GM23248 (cell line): ENCODE measurements at places on chromosomes 11 and 22. TPM values are rescaled to one million over a fixed set of nuclear protein-coding genes. Genes with fewer than 3 reads are reported as not detected.

The GRAP2 gene
- not detected in 2 replicates for total RNA-seq

The ARHGAP8 gene
- total RNA-seq: 0.13 and 0.54 TPM in 2 replicates

The VWCE gene
- 0.76 and 1.1 TPM in 2 replicates for total RNA-seq

The SERPING1 gene
- total RNA-seq: 98.0 and 147 TPM in 2 replicates

The ATL3 gene
- total RNA-seq: 199 and 210 TPM in 2 replicates

The PIM3 gene
- 16.2 and 17.3 TPM in 2 replicates for total RNA-seq

The NXPE4 gene
- total RNA-seq: not detected in 2 replicates

The PLAAT2 gene
- total RNA-seq: not detected in 2 replicates

The INPP5J gene
- total RNA-seq: 0.13 TPM in 1 of 2 replicates, not detected in the other

The CNTF gene
- 1.6 and 3.9 TPM in 2 replicates for total RNA-seq

DNA sequence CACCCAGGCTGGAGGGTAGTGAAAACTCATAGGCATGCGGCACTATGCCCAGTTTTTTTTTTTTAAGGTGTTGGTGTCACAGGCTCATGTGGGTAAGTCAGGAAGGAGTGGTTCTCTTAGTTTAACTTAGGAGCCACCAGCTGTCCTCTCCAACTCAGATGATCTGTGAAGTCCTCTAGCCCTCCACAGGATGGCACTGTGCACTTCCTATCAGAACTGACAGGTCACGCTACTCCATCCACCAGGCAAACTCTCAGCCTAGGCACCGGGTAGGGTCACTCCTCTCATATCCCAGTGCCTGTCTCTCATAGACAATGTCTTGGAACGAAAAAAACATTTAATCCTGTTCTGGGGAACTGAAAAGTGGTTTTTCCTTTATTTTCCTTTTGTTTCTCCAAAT, 16.5 kb downstream of the NAP1L4 start:
- H3K27ac ChIP-seq: no peak overlapping the region
- no peak overlapping the region for H3K4me3 ChIP-seq
- no peaks in the 10 kb centered on the region for H3K4me1 ChIP-seq
- no peaks in the 10 kb centered on the region for H3K27me3 ChIP-seq
- H3K36me3 ChIP-seq: peaks cover 61% of the 10 kb centered on the region
- DNase-seq: peak; percentile 54

- DNase-seq: peak; percentile 41
- no peaks in the 10 kb centered on the region for H3K36me3 ChIP-seq
- no peaks in the 10 kb centered on the region for H3K27me3 ChIP-seq
- H3K27ac ChIP-seq: peak overlapping the region; percentile 94
Observed at GRCh38 chr11:12695873-12696272, 21.7 kb downstream of the TEAD1 start.

DNA sequence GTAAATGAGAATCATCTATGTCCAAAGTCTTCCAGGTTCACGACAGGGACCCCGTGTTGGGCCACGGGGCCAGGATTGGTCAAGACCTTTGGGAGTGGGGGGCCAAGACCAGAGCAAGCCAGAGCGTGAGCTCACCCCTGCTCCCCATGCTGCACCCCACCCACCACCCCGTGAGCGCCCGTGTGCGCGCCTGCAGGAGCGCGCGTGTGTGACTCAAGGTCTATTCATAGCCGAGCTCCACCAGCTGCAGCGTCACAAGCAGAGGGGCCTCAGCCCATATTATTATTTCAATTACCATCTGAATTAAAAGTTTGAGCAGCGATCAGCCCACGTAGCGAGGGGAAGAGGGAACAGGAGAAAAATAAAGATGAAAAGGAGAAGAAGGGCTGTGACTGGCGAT, 5.2 kb downstream of the KCNJ4 start:
- no peaks in the 10 kb centered on the region for H3K4me1 ChIP-seq
- H3K36me3 ChIP-seq: no peaks in the 10 kb centered on the region
- H3K27ac ChIP-seq: no peak overlapping the region
- no peak overlapping the region for H3K4me3 ChIP-seq

DNA sequence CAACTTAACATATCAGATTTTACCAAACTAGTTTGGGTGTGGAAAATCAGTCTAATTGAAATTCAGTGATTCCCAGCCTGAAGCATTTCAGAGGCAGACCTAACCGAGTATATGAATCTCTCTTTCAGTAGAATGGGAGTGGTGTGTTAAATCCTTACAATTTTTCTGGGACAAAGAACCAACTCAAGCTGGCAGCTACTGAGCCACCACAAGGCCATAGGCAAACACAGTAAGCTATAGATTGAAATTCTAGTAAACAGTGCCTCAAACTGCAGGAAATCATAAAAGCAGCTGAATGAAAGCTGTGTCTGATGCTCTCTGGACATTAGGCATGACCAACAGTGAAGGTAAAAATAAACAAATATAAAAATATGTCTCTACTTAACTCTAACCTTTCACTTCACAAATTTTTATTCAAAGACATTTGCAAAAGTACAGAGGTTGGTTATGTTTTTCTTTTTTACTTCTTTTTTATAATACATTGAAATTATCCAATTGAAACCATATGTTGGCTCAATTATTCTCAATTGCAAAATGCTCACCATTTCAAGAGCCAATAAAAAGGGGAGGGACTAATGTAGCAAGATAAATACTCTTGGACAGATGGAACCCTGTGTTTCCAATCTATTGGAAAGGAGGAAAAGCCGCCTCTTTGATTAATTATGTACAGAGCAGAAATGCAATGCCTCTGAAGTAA, 35.8 kb upstream of the FIBIN start:
- DNase-seq: no peak
- peaks cover 13% of the 10 kb centered on the region for H3K4me1 ChIP-seq
- H3K27me3 ChIP-seq: no peaks in the 10 kb centered on the region
- no peak overlapping the region for H3K27ac ChIP-seq
- H3K36me3 ChIP-seq: no peaks in the 10 kb centered on the region

GRCh38 chr11:36454941-36455631, 55.0 kb downstream of the TRAF6 start:
- no peaks in the 10 kb centered on the region for H3K27me3 ChIP-seq

- no peaks in the 10 kb centered on the region for H3K4me1 ChIP-seq
- no peaks in the 10 kb centered on the region for H3K36me3 ChIP-seq
- H3K27ac ChIP-seq: no peak overlapping the region
- H3K4me3 ChIP-seq: no peak overlapping the region
Observed at GRCh38 chr11:80469871-80470270, 1029.0 kb upstream of the TENM4 start.

- H3K27ac ChIP-seq: no peak overlapping the region
- H3K36me3 ChIP-seq: no peaks in the 10 kb centered on the region
- no peaks in the 10 kb centered on the region for H3K4me1 ChIP-seq
- H3K27me3 ChIP-seq: peaks cover 16% of the 10 kb centered on the region
- H3K4me3 ChIP-seq: no peak overlapping the region
Observed at GRCh38 chr22:36862251-36863242, 1.7 kb downstream of the NCF4 start.

GRCh38 chr11:65572356-65573051, at the start of gene FAM89B:
Gene FAM89B, plus strand, starts transcription at chr11:65572538. Its CDS starts 132 bp downstream, at chr11:65572670.
- peaks cover 43% of the 10 kb centered on the region for H3K4me1 ChIP-seq
- H3K4me3 ChIP-seq: peak within 1 kb of the TSS; percentile 92
- peak; percentile 90 for DNase-seq
- H3K27ac ChIP-seq: peak within 1 kb of the TSS; percentile 72

GRCh38 chr22:26635117-26635516, 13.4 kb downstream of the CRYBA4 start:
- no peak overlapping the region for H3K27ac ChIP-seq
- H3K27me3 ChIP-seq: peaks cover 5% of the 10 kb centered on the region; the same call in 1 of the 2 replicates
- H3K36me3 ChIP-seq: no peaks in the 10 kb centered on the region
- H3K4me3 ChIP-seq: no peak overlapping the region

DNA sequence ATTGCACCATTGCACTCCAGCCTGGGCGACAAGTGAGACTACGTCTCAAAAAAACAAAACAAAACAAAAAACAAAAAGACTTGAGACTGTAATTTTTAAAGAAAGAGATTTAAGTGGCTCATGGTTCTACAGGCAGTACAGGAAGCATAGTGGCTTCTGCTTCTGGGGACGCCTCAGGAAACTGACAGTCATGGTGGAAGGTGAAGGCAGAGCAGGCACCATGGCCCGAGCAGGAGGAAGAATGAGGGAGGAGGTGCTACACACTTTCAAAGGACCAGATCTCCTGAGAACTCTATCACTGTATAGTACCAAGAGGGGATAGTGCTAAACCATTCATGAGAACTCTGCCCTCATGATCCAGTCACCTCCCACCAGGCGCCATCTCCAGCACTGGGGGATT, 52.0 kb downstream of the CBL start:
- H3K27me3 ChIP-seq: no peaks in the 10 kb centered on the region
- no peak overlapping the region for H3K4me3 ChIP-seq
- no peaks in the 10 kb centered on the region for H3K36me3 ChIP-seq
- H3K27ac ChIP-seq: no peak overlapping the region
- peaks cover 16% of the 10 kb centered on the region for H3K4me1 ChIP-seq

- DNase-seq: no peak
- H3K4me3 ChIP-seq: no peak overlapping the region
Observed at GRCh38 chr11:116422956-116423600, 349.7 kb downstream of the BUD13 start.

DNA sequence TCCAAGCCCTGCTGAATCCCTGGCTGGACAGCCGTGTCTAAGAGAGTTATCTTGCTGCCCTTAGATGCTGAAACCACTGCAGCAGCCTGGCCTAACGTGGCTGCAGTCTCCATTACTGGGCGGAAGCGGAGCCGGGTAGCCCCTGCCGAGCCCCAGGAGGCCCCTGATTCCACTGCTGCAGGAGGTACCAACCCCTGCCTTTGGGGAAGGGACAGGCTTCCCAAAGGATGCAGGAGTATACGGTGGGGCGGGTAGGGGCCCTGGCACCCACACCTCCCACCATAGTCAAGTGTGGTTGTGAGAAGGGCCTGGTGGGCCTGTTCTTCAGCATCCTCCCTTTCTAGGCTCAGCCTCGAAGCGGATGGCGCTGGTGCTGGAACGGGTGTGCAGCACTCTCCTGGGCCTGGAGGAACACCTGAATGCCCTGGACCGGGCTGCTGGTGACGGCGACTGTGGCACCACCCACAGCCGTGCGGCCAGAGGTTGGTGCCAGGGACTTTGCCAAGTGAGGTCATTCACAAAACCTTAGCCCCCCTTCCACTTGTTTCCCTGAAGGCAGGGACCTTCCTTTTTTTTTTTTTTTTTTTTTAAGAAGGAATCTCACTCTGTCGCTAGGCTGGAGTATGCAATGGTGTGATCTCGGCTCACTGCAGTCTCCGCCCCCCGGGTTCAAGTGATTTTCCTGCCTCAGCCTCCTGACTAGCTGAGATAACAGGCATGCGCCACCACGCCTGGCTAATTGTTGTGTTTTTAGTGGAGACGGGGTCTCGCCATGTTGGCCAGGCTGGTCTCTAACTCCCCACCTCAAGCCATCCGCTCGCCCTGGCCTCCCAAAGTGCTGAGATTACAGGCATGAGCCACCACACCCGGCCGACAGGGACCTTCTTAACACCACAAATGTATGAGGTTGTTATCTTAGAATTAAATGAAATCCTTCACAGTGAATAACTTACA, 11.0 kb downstream of the TKFC start:
- H3K27me3 ChIP-seq: no peaks in the 10 kb centered on the region
- no peak for DNase-seq

DNA sequence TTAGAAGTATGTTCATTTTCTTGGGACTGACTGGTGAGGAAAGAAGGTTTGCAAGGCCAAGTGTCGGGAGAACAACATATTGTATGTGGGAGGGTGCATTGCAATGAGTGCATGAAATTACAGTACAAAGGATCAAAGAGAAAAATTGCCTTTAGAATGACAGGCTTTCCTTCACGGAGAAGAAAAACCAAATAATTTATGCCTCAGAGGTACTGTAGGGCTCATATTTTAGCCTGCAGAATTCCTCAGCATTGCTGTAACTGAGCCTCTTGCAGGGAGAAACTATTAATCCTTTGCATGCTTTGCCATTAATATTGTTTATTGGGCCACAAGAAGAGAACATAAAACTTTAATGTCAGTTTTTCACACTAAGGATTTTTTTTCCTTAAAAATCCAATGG, 60.1 kb downstream of the LRRC4C start:
- no peaks in the 10 kb centered on the region for H3K36me3 ChIP-seq
- H3K27me3 ChIP-seq: no peaks in the 10 kb centered on the region
- DNase-seq: no peak
- H3K27ac ChIP-seq: no peak overlapping the region
- H3K4me1 ChIP-seq: no peaks in the 10 kb centered on the region
- no peak overlapping the region for H3K4me3 ChIP-seq

GRCh38 chr11:6894097-6894496, 1.8 kb upstream of the OR2D2 start:
- H3K27ac ChIP-seq: no peak overlapping the region
- H3K4me1 ChIP-seq: no peaks in the 10 kb centered on the region
- H3K4me3 ChIP-seq: no peak overlapping the region
- DNase-seq: no peak

DNA sequence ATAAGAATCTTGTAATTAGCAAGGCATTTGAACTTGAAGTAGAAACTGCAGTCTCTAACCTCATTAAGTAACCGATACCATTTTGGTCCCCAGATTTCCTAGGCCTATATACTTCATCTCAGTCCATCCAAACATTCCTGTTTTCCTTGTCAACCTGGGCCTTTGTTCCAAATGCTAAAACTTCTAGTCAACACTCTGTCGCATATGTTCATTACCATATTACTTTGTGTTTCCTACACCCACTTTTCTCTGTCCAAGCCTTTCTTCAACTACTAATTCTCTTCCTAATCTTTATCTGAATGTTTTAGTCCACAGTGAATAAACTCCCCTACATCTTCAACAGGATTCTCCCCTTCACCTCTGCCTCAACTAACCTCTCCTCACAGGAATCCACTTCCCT, 31.4 kb downstream of the MTMR2 start:
- H3K27me3 ChIP-seq: no peaks in the 10 kb centered on the region
- no peak overlapping the region for H3K4me3 ChIP-seq
- H3K36me3 ChIP-seq: no peaks in the 10 kb centered on the region

DNA sequence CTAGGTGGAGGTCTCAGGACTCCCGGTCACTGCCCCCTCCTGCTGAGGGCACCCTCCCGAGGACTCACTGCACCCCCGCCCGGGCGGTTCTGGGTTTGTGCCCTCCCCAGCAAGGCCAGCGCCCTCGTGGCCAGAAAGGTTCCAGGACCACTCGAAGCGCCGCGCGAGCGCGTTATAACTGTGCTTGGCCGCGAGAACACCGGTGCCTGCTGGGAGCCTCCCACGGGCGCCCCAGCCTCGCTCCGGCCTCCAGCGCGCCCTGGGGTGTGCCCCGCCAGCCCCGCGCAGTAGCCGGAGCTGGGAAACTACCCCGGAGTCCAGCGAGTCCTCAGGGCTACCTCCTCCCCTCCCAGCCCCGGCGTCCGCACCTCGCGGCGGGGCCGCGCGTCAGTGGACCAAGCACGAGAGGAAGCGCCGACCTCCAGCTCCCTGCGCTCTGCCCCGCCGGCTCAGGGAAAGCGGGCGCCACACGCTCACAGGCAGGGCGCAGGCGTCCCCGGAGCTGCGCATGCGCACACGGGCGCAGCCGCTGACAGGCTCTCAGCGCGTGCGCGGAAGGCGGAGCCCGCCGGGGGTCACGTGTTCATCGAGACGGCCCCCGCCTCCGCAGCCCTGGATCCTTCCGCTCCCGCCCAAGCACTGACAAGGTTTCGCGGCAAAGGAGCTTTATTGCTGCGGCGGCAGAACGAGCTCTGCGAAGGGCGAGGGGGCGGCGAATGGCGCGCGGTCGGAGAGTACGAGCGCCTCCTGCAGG, at the start of gene SCO2:
Gene SCO2, minus strand, starts transcription at position 495 of the 754 bp plus-strand sequence. CDS start 1,187 bp downstream, outside the sequence.
- H3K4me3 ChIP-seq: peak within 1 kb of the TSS; percentile 77
- H3K27ac ChIP-seq: peak within 1 kb of the TSS; percentile 84
- H3K27me3 ChIP-seq: no peaks in the 10 kb centered on the region
- H3K36me3 ChIP-seq: 0 out of 2 replicates have a peak, but pooled peaks cover 6% of the 10 kb centered on the region
- no peaks in the 10 kb centered on the region for H3K4me1 ChIP-seq

- no peak for DNase-seq
- no peaks in the 10 kb centered on the region for H3K36me3 ChIP-seq
- H3K4me3 ChIP-seq: no peak overlapping the region
- H3K27ac ChIP-seq: no peak overlapping the region
- H3K27me3 ChIP-seq: no peaks in the 10 kb centered on the region
Observed at GRCh38 chr22:38097058-38097457, 13.1 kb upstream of the SLC16A8 start.
